Effector memory CD4-positive, alpha-beta T cell (primary cell): ENCODE measurements at places on chromosomes 7 and 10.

- no peak overlapping the region for H3K27ac ChIP-seq
- H3K4me1 ChIP-seq: no peaks in the 10 kb centered on the region
- no peak for DNase-seq
- H3K36me3 ChIP-seq: peaks cover 6% of the 10 kb centered on the region
- H3K4me3 ChIP-seq: no peak overlapping the region
Observed at GRCh38 chr7:102830197-102830596, 81.4 kb downstream of the FAM185A start.

DNA sequence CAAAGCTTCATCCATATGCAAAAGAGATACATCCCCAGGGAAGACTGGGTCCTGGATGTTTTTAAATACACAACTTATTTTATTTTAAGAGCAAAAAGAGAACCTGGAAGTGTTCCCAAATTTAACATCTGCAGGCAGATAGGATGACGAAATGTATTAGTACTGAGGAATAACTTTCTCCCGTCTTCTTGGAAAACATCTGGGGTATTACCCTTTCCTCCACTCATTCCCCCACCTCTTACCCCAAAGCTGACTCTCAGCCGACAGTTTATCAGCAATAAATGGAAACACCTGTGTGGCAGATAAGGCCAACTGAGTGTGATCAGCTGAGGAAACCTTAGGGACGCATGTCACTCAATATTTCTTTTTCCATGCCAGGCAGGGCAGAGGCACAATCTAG lies 435.6 kb upstream of the NPVF start:
- H3K27ac ChIP-seq: no peak overlapping the region
- H3K36me3 ChIP-seq: no peaks in the 10 kb centered on the region
- no peak overlapping the region for H3K4me3 ChIP-seq
- H3K27me3 ChIP-seq: no peaks in the 10 kb centered on the region

GRCh38 chr7:44183386-44183785 lies 5.9 kb downstream of the GCK start:
- H3K4me3 ChIP-seq: no peak overlapping the region
- no peaks in the 10 kb centered on the region for H3K4me1 ChIP-seq
- no peak for DNase-seq

DNA sequence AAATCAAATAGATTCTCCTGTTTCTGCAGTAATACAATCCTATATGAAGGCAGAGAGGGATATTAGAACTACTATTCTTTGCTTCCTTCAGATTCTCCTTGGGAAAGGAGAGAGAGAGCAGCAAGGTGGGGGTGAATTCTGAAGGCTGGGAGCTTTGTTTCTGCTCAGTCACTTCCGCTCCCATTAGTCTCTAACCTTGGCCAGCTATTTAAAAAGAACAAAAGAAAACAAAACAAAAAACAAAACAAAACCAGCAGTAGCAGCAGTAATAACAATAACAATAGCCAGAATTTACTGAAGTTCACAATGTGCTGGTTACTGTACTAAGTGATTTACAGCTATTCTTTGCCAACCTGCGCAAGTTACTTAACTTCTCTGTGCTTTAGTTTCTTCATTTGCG lies 9.9 kb downstream of the GPR85 start:
- no peaks in the 10 kb centered on the region for H3K36me3 ChIP-seq
- no peak overlapping the region for H3K4me3 ChIP-seq
- no peaks in the 10 kb centered on the region for H3K4me1 ChIP-seq
- H3K27ac ChIP-seq: no peak overlapping the region
- H3K27me3 ChIP-seq: no peaks in the 10 kb centered on the region

- no peak for DNase-seq
- H3K27ac ChIP-seq: no peak overlapping the region
- H3K36me3 ChIP-seq: no peaks in the 10 kb centered on the region
- H3K4me1 ChIP-seq: no peaks in the 10 kb centered on the region
Observed at GRCh38 chr7:96135241-96135640, 186.7 kb downstream of the SLC25A13 start.

DNA sequence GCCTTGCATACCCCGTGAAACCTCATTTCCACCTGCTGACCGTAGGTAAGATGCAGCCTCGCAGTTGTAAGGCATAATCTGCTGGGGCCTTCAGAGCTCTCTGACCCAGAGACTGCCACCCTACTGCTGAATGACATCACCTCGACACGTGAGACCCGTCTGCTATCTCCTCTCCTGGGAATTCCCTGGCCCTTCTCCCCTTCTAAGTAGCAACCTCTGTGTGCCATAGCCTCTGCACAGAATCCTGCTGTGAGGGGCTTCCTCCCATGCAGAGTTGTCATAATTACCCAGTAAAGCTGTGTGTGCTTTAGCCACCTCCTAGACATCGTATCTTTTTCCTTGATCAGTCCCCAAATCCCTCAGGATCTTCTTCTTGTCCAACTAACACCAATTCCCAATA lies 106.7 kb downstream of the CACNB2 start:
- no peak overlapping the region for H3K4me3 ChIP-seq
- H3K4me1 ChIP-seq: no peaks in the 10 kb centered on the region
- no peak overlapping the region for H3K27ac ChIP-seq
- H3K27me3 ChIP-seq: no peaks in the 10 kb centered on the region
- no peaks in the 10 kb centered on the region for H3K36me3 ChIP-seq
- DNase-seq: no peak

DNA sequence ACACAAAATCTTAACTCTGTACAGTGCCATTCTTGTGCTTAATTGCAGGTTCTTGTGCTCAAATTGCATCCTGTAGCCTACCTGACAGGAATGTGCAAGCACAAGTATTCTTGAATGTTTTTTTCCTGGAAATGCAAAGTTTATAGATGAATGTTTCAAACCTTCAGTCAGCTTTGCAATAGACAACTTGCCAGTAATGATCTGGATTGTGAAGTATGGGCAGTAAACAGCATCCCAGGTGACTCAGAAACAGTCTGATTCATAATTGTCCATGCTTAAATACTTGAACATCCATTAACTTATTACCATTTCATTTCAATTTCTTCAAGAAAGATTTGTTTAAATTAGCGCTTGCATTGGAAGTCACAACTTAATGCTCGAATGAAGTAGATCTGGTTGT lies 347.2 kb downstream of the SDK1 start:
- no peak overlapping the region for H3K4me3 ChIP-seq
- no peaks in the 10 kb centered on the region for H3K36me3 ChIP-seq
- no peaks in the 10 kb centered on the region for H3K27me3 ChIP-seq
- DNase-seq: no peak
- H3K27ac ChIP-seq: no peak overlapping the region

DNA sequence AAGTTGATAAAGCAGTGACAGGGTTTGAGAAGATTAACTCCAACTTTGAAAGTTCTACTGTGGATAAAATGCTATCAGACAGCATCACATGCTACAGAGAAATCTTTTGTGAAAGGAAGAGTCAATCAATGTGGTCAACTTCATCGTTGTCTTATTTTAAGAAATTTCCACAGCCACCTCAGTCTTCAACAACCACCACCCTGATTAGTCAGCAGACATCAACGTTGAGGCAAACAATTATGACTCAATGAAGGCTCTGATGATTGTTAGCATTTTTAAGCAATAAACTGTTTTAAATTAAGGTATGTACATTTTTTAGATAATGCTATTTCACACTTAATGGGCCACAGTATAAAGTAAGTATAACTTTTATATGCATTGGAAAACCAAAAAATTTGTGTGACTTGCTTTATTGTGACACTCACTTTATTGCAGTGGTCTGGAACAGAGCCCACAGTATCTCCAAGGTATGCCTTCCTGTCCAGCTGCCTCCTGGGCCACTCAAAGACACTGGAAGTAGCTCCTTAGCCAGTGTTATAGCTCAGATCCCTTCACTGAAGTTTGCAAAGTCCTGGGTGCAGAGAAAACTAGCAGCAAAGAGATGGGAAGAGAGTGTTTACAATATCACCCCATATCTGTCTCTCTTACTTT lies 293.1 kb downstream of the ARHGAP12 start:
- H3K4me3 ChIP-seq: no peak overlapping the region
- H3K27me3 ChIP-seq: no peaks in the 10 kb centered on the region
- H3K4me1 ChIP-seq: no peaks in the 10 kb centered on the region
- H3K36me3 ChIP-seq: no peaks in the 10 kb centered on the region
- H3K27ac ChIP-seq: no peak overlapping the region

DNA sequence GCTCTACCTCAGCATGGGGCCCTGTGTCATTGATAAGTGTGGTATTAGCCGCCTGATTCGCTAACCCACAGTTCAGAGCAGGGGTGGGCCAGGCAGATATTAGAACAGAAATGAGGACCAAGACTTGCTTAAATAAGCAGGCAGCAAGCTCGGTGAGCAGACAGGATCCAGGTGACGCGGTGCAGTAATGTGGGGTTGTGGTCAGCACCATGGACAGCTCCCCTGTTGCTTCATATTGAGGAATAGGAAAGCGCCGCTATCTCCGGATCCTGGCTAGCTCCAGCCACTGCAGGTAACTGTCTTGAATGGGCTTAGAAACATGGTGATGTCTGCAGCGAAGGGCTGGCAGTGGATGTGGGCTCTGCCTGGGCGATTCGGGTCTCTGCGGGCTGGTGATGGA lies 51.3 kb upstream of the GPR26 start:
- H3K27me3 ChIP-seq: no peaks in the 10 kb centered on the region
- H3K36me3 ChIP-seq: no peaks in the 10 kb centered on the region
- H3K4me1 ChIP-seq: no peaks in the 10 kb centered on the region
- no peak overlapping the region for H3K4me3 ChIP-seq
